Psoas muscle (tissue), 8 donors: ENCODE measurements at places on chromosomes 3 and 15. TPM values are rescaled to one million over a fixed set of nuclear protein-coding genes. Genes with fewer than 3 reads are reported as not detected.
A peak's percentile ranks its signal among the peaks of the same experiment; 100 is the strongest.

DNA sequence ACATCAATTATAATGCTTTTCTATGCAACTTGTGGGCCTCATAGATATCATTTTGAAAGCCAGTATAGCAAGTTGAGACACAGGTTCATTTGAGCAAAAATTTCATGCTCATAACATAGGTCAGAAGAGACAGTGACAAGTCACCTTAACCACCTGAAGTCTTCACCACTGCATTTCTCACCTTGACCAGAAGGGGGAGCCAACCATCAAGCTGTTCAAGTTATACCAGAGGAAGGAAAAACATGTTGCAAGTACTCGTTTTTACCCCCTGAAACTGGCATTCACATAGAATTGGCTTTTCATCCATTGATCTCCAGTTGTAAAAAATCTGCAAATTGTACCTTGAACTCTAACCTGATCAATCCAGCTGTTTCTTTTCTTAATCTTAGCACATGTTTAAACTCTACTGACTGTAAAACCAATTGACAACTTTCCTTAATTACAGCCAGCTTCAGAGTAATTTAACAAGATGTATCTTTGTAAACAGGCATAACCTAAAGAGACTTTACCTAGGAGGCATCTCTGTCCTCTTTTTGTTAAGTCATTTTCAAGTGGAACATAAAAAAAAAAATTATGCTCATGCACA is 1.4 kb downstream of the LMOD3 start:
- peak overlapping the region; percentile 98 for H3K27ac ChIP-seq
- peak overlapping the region; percentile 65 for H3K4me3 ChIP-seq
- peaks cover 32% of the 10 kb centered on the region for H3K4me1 ChIP-seq

DNA sequence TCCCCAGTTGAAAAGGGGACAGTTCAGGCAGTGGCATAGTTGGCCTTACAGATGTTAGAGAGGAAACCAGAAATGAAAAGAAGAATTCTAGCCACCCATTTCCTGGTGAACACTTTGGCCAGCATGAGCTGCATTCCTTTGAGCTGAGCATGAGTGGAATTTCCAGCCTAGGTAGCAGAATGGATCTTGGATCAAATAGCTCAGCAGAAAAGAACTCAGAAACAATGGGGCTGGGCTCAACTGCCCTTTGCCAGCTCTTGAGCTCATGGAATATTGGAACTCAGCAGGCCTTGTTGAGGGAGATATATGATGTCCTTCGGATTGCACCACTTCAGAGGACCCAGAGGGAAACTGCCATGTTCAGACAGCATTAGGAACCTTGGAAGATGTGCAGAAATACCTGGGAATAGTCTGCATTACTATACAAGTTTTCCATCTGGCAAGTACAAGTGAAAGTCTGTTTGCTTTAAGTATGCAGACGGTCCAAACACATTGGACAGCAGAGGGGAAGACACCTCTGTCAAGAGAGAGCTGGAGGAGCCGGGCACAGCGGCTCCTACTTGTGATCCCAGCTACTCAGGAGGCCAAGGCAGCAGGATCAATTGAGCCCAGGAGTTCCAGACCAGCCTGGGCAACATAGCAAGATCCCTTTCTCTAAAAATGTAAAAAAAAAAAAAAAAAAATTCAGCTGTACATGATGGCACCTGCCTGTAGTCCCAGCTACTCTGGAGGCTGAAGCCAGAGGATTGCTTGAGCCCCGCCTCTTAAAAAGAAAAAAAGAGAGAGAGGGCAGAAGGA is 3.1 kb upstream of the CDV3 start:
- peaks cover 4% of the 10 kb centered on the region for H3K4me1 ChIP-seq
- no peak overlapping the region for H3K4me3 ChIP-seq
- H3K27ac ChIP-seq: no peak overlapping the region

The SPATA12 gene
- not detected for total RNA-seq

The ATP13A5 gene
- total RNA-seq: not detected

GRCh38 chr3:54122324-54123002 is at the start of gene CACNA2D3:
Gene CACNA2D3 (plus strand): TSS chr3:54122552.
- no peaks in the 10 kb centered on the region for H3K36me3 ChIP-seq
- peak; percentile 61 for DNase-seq
- H3K27ac ChIP-seq: peak within 1 kb of the TSS; percentile 64
- H3K4me3 ChIP-seq: peak within 1 kb of the TSS; percentile 73

- no peaks in the 10 kb centered on the region for H3K27me3 ChIP-seq
- H3K4me1 ChIP-seq: no peaks in the 10 kb centered on the region
- no peak overlapping the region for H3K4me3 ChIP-seq
- peaks cover 13% of the 10 kb centered on the region for H3K36me3 ChIP-seq
These were observed 229.2 kb downstream of the CDIN1 start for GRCh38 chr15:36808411-36809160.

DNA sequence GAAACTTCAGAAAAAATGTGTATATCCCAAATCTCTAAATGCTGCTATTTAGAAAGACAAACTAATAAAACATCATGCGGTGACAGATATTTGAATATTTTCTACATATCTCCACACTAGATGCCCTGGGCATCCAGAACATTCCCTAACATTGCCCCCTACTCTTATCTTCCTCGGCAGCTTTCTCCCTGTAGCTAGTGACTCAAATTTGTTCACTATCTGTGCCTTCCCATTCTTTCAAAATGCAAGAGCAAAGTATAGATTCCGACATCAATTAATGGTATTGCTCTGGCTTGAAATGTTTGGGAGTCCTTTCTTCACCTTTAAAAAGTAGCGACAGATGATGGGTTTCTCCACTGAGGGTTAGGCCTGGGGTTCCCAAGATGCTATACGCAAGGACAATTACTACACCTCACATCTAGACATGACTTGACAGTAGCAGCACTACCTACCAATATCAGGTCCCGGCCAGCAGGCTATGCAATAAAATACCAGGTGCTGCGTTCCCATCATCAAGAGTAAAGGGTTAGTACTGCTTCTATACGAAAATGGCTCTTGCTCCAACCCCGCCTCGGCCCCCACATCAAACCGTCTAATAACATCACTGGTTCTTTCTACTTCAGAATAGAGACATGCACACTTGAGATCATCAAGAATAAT is 631 bp downstream of the UBR1 start:
- H3K4me3 ChIP-seq: peak overlapping the region; percentile 93
- H3K27ac ChIP-seq: peak overlapping the region; percentile 94
- H3K4me1 ChIP-seq: peaks cover 43% of the 10 kb centered on the region

DNA sequence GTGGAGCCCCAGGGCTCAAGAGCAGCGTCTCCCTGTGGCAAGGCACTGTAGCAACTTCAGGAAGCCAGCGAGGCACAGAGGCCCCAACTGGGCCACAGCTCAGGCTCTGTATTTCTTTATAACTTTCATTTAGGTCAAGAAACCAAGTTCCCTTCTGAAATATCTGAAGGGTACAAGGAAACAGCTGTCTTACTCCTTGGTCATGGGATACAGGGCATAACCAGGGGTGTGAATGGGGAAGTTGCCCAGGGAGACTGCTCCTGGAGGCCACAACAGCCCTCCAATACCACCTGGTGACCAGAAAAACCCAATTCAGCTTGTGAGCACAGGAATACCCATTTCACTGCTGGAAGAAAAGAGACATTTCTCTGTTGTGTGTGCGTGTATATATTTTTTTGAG is 13.3 kb upstream of the SPTBN5 start:
- peaks cover 8% of the 10 kb centered on the region for H3K4me1 ChIP-seq
- peaks cover 10% of the 10 kb centered on the region for H3K36me3 ChIP-seq
- H3K27me3 ChIP-seq: no peaks in the 10 kb centered on the region
- DNase-seq: no peak
- H3K4me3 ChIP-seq: no peak overlapping the region
- no peak overlapping the region for H3K27ac ChIP-seq

- H3K4me3 ChIP-seq: no peak overlapping the region
- no peak overlapping the region for H3K27ac ChIP-seq
- no peaks in the 10 kb centered on the region for H3K4me1 ChIP-seq
- peaks cover 3% of the 10 kb centered on the region for H3K27me3 ChIP-seq
- no peak for DNase-seq
These were observed 126.4 kb downstream of the CHDH start for GRCh38 chr3:53719796-53720195.

The KIF15 gene
- 0.07 TPM for total RNA-seq

DNA sequence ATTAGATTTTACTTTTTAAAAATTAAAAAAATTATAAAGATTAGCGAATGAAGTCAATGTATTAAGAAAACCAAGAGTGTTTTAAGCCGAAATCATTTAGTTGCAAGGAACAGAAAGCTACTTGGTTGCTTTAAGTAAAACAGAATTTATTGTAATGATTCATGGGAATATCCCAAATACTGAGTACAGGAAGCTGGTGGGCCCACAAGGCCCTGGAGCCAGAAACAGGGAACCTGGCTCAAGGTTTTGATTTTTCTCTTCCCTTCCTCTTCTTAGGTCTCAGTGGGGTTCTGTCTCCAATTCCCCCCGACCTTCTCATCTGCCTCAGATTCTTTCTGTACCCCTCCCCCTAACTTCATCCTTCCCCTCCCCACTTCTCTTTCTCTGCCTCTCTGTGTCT is 229.0 kb downstream of the TLE3 start:
- H3K4me1 ChIP-seq: no peaks in the 10 kb centered on the region
- no peaks in the 10 kb centered on the region for H3K36me3 ChIP-seq
- no peak overlapping the region for H3K4me3 ChIP-seq
- no peak for DNase-seq

The ZNF639 gene
- total RNA-seq: 22.9 TPM

The LXN gene
- total RNA-seq: 1.8 TPM
